ENCODE measurements at places on chromosomes 12 and 14.
A peak's percentile ranks its signal among the peaks of the same experiment; 100 is the strongest.

GRCh38 chr14:74893614-74894091 lies 11.9 kb downstream of the DLST start:
- no peak for DNase-seq

GRCh38 chr12:12290206-12290605 lies 23.4 kb upstream of the LRP6 start:
- no peak for DNase-seq

- no peak for DNase-seq
Measured at GRCh38 chr12:52010152-52010622, 3.4 kb downstream of the TAMALIN start.

GRCh38 chr12:101783150-101783549 lies 43.9 kb upstream of the SYCP3 start:
- DNase-seq, result no peak

DNA sequence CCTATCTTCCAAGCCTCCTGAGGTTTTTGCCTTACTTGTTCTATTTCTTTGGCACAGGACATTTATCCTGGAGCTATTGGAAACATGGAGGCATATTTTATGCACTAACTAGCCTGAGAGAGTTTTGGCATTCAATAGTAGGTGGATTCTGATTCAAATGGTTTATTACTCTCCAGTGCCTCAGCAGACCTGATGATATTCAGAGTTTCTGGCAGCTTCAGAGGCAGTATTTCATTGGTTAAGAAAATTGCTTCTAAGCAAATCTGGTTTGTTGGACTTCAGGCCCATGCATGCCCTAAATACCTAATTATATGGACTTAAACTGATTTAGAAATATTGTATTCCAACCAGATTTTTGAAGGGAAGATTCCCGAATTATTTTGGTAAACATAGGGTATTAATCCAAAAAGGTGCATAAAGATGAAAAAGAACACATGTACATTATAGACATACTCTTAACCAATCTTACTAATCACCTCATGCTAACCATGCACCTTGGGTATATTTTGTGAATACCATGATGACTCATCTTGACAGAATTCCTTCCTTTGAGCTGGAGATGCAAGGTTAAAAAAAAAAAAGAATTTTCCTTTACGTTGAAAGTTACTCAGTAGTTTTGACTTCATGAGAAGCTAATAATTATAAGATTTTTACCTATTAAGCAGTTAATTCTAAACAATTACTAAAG lies 44.3 kb upstream of the KTN1 start:
- DNase-seq, result no peak

- DNase-seq, result no peak
Measured at GRCh38 chr12:77847680-77848431, 17.2 kb downstream of the NAV3 start.

DNA sequence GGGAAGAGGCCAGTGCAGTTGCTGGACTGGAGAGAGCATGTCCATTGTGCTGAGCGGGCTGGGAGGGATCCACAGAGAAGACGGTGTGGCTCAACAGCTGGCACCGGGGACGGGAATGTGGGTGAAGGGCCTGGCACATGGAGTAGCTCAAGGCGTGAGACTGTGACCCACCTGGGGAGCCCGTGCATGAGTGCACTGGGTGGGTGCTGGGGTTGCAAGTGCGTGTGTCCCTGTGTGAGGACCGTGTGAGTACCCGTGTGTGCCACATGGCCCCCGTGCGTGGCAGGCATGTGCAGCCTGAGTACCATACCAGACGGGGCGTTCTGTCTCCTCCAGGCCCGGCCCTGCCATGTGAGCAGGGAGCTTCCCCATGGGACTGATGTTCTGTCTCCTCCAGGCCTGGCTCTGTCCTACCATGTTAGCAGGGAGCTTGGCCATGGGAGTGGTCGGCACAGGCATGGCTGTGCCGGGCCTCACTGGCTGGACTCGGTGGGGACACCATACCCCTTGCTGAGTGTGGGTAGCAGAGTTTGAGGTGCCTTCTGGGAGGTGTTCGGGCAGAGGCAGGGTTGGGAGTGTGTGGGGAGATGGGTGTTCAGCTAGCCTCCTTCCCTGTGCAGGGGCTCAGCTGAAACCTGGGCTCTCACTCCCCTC lies 234.4 kb downstream of the TMEM121 start:
- DNase-seq, result no peak

DNA sequence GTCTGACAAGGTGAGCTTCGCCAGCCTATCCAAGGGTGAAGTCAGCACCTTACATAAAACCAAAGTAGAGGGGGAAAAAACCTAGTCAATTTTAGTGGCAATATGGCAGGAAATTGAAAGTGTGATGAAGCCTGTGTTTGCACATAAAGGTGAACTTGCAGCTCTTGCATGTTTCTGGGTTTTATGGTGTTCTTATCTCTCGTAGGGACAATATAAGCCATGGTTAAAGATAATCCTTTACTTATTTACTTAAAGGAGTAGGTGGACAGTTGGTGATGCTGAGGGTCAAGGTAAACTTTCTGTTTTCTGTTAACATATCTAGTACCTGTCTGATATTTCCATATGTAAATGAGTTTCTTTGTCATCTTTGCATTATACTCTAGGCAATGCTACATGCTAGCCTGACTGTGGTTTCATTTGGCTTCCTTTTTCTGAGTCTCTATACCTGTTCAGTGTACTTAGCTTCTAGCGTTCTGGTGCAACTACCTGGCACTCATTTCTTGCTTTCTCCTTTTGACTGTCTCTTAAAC lies 32.8 kb downstream of the CCDC91 start:
- DNase-seq, result peak; percentile 28

DNA sequence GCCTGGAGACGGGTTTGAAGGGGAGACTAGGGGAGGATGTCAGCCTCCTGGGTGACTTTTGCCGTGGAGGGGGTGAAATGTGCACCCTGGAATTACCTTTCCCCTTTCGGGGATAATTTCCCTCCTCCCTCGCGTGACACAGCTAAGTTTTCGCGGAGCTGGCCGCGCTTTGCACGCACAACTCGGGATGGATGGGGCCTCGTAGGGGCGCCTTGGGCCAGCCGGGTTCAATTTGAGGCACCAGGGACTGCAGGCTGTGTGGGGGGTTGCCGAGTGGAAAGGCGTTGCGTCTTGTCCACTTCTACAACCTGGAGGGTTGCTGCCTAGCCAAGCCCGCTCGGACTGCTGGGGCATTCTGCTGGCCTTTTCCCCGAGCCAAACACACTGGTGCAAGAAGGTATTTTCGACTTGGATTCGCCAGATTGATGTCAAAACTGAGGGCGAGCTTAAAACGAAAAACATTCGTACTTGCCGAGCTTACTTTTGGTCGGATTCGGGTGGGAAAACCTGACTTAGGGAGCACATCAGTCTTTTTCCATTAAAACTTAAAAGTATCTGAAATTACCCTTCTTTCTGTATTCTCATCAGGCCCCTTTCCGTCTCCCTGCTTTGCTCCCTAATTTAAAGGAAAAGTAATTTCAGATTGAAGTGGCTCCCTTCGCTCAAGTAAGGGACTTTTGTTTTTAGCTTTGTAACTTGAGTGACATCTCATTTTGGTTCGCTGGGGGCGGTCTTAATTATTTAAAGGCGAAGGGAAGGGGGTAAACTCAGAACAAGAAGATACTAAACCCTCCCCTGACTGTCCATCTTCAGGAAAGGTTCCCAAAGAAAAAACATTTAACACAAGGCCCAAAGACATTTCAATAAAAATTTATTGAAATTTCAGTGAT lies 14.3 kb downstream of the TBX3 start:
- no peak for DNase-seq

DNA sequence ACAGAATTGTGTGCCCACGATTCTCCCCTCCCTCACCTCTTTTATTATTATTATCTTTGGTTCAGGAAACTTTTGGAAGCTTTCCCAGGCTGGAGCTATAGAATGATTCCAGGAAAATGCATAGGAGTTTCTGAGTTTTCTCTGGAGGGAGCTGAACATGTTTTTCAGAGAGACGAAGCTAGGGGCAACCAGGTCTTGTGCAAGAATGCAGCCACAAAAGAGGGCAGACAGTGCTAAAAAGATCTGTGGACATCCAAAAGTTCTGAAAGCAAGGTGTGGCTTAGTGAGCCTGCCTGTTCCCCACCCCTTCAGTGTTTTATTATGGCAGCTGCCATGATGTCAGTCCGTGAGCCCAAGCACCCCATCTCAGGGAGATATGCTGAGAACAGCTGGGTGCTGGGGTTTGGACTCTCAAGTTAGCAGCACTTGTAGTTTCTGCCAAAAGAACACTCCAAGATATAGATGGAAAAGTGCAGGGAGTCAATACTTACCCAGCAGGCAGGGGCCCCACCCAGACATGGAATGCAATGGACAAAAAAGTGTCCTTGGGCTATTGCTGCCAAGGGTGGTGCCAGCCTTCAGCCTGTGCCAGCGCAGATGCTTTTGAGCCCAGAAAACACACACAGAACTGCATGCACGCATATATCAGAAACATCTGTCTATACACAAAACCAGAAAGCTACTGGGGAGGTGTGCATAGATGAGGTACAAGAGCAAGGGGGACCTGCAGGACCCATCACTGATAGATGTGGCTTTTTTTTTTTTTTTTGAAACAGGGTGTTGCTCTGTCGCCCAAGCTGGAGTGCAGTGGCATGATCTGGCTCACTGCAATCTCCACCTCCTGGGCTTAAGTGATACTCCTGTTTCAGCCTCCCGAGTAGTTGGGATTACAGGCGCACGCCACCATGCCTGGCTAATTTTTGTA lies 17.0 kb upstream of the IRF2BPL start:
- DNase-seq, result no peak

GRCh38 chr12:52359621-52360061 lies 7.6 kb downstream of the KRT85 start:
- DNase-seq, result no peak

DNA sequence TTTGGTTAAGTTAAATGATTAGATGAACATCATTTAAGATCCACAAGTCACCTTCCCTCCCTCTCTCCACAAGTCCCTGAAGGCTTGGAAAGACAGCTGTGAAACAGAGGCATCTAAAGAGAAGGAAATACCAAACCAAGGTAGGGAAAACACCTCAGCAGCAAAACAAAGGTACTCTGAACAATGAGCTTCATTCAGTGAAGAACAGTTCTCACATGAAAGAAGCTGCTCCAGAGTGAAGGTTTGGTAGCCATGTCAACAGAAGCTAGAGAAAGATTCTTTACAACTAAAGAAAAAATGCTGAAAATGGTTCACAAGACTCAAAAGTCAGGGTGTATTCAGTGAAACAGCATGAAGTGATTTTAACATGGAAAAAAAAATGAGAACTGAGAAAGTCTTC lies 69.4 kb downstream of the FGD6 start:
- DNase-seq, result no peak

GRCh38 chr12:107179871-107180270 lies 86.5 kb upstream of the CRY1 start:
- no peak for DNase-seq

DNA sequence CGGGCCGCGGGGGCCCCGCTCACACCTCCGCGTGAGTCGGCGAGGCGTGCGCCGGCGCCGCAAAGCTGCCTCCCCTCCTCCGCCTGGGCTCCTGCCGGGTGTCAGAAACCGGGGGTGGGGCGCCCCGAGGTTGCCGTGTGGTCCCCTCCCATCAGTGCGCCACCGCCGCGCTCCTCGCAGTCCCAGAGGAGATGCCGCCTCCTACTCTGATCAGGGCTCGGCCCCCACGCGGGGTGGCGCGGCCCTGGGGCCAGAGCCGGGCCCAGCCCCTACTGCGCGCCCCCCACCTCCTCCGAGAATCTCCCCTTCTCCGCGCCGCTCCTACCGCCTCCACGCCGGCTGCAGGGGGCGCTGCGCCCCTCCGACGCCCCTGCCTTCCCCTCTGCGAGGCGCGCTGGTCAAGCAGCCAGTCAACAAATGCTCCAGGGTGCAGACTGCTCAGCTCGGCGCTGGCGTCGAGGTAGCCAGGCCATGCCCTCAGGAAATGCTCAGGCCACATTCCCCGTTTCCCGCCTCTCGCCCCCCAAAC lies 467 bp upstream of the JAG2 start:
- no peak for DNase-seq

GRCh38 chr12:90922145-90922627 lies 32.8 kb downstream of the CCER1 start:
- DNase-seq, result no peak

GRCh38 chr14:81625343-81625742 lies 91.7 kb upstream of the SEL1L start:
- peak; percentile 35 for DNase-seq

DNA sequence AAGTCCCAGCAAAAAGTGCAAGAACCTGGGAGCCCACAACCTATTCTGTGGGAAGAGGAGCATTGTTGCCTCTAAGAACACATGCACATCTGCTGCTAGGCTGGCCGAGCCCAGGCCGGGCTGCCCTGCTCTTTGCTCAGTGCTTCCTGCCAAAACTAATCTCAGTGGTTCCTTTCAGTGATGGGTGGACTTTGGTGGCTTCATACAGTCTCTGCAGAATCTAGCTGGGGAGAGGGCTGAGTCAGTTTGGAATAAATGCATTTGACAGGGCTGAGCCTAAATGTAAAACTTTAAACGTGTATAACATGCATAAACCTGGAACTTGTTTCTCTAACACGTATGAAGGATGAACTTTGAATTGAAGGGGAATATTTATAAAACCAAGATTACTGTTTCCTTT lies 44.6 kb downstream of the CCDC177 start:
- no peak for DNase-seq

DNA sequence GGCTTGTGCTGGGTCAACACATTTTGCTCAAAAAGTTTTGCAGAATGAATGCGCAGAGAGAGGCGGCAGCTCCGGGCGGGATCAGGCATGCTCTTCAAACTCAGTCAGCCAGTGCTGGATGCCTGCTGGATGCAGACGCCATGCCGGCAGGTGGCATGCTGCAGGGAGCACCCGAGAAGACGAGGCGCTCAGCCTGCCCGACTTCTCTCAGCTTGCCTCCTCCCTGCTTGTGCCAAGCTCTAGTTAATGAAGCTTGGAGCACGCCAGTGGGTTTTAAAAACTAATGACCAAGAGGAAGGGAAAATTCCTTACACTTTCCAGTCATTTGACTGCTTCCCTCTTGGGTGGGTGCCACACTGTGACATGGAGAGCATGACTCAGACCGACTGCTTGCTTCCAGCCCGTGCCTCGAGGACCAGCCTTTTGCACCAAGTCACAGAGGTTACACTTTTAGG lies 39.8 kb downstream of the SLC24A4 start:
- DNase-seq, result no peak
